IPS DF 6.9 (cell line): ENCODE measurements at places on chromosomes 7 and 10.

GRCh38 chr7:127541548-127541947, 43.8 kb downstream of the GCC1 start:
- H3K27me3 ChIP-seq: peaks cover 4% of the 10 kb centered on the region; the same call in 1 of the 2 replicates
- H3K27ac ChIP-seq: no peak overlapping the region
- no peaks in the 10 kb centered on the region for H3K36me3 ChIP-seq

DNA sequence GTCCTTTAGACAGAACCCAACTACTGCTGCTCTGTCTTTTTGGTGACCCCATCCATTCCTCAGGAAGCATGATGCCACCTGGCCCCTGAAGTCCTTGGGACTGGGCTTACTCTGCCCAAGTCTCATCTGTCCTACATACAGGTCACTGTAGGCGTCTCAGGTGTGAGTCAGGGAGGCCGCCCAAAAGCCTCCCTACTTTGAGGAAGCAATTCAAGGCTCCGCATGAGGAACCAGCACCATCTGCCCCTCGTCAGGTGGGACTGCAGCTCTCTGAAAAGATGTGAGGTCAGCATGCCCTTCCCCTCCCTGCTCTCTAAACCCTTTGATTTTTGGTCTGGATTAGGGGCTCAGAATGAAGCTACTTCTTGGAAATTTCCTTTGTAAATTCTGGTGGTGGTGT, 354.8 kb downstream of the CXCL12 start:
- DNase-seq: peak; percentile 20
- no peaks in the 10 kb centered on the region for H3K4me1 ChIP-seq
- no peak overlapping the region for H3K4me3 ChIP-seq

DNA sequence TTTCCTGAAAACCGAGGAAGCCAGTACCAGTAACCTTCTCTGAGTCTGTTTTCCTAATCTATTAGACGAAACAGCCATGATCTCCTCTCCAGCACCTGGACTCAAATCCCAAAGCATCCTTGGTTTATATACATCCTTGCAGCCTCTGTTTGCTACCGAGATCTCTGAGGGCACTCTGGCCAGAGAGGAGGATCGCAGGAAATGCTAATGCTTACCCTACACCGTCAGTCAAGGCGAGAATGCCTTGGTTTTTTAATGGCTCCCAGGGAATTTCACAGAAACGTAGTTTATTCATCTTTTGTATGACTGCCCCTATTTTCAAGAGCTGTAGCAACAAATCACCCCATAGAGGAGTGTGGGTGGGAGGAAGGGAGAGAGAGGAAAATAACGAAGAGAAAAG, 91.5 kb upstream of the CALN1 start:
- no peak overlapping the region for H3K4me3 ChIP-seq
- no peak overlapping the region for H3K27ac ChIP-seq
- H3K27me3 ChIP-seq: no peaks in the 10 kb centered on the region
- no peaks in the 10 kb centered on the region for H3K4me1 ChIP-seq
- H3K36me3 ChIP-seq: no peaks in the 10 kb centered on the region
- no peak for DNase-seq

DNA sequence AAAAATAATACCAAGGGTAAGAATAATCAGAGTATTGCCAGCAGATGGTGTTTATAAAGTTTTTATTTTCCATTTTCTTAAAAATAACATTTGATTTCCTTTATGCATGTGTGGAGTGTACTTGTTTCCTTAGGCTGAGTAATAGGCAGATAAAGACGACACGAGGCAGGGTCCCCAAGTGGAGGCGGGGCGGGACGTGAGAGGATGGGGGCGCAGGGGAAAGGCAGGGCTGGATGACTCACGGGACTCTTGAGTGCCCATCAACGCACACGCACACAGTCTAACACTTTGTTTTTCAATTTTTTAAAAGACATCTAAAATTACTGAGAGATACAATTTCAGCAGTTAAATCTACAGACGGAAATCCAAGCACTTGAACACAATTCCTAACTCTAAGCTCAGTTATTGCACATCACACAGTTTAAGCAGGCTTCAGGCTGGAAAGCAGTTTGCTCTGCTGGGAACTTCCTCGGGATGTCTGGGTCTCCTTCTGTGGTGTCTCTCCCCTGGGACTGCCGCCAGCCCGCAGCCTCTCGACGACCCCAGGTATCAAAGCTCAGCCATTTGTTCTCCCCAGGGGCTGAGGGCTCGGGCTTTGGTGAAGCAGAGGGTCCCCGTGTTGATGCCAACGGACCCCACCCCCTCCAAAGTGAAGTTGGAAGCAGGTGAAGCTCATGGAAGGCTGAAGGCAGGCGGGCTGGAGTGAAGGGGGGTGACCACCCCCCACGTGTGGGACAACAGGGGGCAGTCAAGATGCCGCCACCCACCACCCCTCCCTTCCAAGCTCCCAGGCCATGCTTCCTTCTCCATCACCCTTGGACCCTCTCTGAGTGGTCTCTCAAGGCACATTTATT, 29.1 kb downstream of the SPOCK2 start:
- no peaks in the 10 kb centered on the region for H3K27me3 ChIP-seq
- no peaks in the 10 kb centered on the region for H3K36me3 ChIP-seq
- peaks cover 2% of the 10 kb centered on the region; the same call in 1 of the 2 replicates for H3K4me1 ChIP-seq
- DNase-seq: no peak
- H3K27ac ChIP-seq: no peak overlapping the region

- H3K27me3 ChIP-seq: no peaks in the 10 kb centered on the region
- no peak overlapping the region for H3K4me3 ChIP-seq
- H3K36me3 ChIP-seq: peaks cover 37% of the 10 kb centered on the region
- no peak for DNase-seq
- 0 out of 2 replicates have a peak, but pooled peaks cover 1% of the 10 kb centered on the region for H3K4me1 ChIP-seq
Observed at GRCh38 chr7:100880645-100881044, 5.7 kb downstream of the SRRT start.

- H3K4me3 ChIP-seq: no peak overlapping the region
- peaks cover 5% of the 10 kb centered on the region for H3K4me1 ChIP-seq
- no peaks in the 10 kb centered on the region; the same call in 1 of the 2 replicates for H3K36me3 ChIP-seq
- no peak overlapping the region for H3K27ac ChIP-seq
Observed at GRCh38 chr7:30679664-30680063, 2.6 kb downstream of the CRHR2 start.

GRCh38 chr7:25665903-25666670, 437.8 kb upstream of the NPVF start:
- no peaks in the 10 kb centered on the region for H3K4me1 ChIP-seq
- no peak overlapping the region for H3K4me3 ChIP-seq
- DNase-seq: no peak
- no peaks in the 10 kb centered on the region for H3K27me3 ChIP-seq
